AG04450 (cell line): ENCODE measurements at places on chromosomes 6 and 20.

GRCh38 chr6:12012038-12012557 lies at the start of gene HIVEP1:
TSS of gene HIVEP1 (plus strand) at chr6:12012312. CDS start at chr6:12015629, 3,317 bp downstream.
- DNase-seq, result no peak

DNA sequence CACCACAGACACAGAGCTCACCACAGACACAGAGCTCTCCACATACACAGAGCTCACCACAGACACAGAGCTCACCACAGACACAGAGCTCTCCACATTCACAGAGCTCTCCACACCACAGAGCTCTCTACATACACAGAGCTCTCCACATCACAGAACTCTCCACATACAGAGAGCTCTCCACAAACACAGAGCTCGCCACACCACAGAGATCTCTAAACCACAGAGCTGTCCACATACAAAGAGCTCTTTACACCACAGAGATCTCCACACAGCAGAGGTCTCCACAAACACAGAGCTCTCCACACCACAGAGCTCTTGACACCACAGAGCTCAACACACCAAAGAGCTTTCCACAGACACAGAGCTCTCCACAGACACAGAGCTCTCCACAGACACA lies 55.8 kb downstream of the ERMARD start:
- no peak for DNase-seq

GRCh38 chr20:6008254-6008653 lies 45.6 kb downstream of the LRRN4 start:
- peak; percentile 76 for DNase-seq

DNA sequence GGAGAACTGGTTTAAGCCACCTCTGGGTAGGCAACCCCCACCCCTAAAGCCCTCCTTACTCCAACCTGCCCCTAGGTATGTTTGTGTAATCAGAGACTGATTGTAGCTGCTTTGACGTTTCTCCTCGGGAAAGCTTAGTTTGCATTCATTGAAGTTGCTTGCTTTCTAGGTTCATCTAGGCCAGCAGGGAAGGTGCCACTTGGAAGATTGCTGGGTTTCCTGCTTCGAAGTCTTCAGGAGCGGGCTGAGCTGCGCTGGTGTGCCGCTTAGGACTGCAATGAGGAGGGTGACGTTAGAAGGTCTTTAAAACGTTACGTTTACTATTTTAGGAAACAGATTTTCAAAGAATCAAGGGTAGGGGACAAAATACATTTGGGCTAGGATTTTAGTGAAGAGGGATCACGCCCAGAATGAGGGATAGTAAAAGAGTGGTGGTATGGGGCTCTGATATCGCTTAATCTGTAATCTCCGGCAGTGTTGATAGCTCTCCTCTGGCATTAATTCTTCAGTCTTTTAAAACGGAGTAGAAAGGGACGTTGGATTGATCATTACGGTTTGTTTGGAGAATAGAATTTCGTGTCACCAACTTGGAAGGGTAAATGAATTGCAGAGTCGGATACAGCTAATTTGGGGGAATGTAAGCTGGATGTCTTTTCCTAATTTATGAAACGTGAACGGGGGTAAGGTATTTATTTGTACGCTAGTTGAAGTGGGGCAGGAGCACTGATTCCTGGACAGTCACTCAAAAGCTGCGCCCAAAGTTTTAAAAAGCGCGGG lies 92.6 kb upstream of the PRDM1 start:
- DNase-seq, result no peak

- DNase-seq, result no peak
Observed at GRCh38 chr6:109445382-109445781, 4.9 kb downstream of the SMPD2 start.

- no peak for DNase-seq
Observed at GRCh38 chr6:137111296-137112066, 62.0 kb downstream of the IL22RA2 start.

DNA sequence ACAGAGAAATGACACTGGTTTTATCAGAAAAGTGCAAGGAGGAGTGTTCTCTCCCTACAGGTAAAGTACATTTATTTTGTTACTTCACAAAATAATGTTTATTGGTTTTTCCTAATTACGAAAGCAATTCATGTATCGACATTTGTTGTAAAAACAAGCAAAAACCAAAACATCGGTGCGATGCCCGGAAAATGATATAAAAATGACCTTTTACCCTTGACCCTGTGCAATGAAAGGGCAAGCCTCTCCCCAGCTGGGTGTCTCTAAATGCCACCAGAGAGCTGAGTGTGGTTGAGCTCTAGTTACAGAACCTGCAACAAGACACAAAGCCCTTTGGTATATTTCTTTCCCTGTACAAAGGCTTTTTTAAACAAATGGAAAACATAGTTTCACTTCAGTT lies 65.4 kb downstream of the CD164 start:
- no peak for DNase-seq

- no peak for DNase-seq
Observed at GRCh38 chr20:43770342-43770741, 43.5 kb upstream of the GTSF1L start.

DNA sequence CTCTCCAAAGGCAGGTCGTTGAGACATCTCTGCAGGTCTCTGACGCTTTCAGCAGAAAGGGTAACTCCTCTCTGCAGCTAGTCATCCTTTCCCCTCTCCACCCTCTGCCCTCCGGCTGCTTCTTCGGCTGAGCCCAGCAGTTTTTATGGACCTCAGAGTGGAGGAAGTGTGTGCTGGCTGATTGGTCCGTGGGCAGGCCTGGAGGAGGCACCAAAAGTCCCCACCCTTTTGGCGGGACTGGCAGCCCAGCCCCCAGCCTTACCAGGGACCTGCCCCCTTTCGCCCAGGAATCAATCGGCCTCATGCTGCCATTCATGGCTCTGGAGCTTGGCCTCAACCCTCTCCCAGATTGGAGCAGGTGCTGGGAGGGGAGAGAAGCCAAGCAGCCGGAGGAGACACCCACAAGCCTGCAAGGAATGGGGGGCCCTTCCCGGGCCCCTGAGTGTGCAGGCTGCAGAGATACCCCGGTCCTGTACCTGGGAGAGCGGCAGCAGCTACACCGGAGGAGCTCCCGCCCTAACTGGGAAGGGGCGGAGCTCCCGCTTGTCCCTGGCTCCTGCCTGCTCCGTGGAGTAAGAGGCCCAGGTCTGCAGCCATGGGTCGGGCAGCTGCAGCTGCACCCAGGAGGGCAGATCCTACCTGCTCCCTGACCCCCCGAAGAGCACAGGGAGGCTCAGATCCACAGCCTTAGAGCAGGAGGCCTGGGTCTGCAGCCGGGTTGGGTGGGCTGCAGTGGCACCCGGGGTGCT lies 170.3 kb upstream of the SOX4 start:
- no peak for DNase-seq

DNA sequence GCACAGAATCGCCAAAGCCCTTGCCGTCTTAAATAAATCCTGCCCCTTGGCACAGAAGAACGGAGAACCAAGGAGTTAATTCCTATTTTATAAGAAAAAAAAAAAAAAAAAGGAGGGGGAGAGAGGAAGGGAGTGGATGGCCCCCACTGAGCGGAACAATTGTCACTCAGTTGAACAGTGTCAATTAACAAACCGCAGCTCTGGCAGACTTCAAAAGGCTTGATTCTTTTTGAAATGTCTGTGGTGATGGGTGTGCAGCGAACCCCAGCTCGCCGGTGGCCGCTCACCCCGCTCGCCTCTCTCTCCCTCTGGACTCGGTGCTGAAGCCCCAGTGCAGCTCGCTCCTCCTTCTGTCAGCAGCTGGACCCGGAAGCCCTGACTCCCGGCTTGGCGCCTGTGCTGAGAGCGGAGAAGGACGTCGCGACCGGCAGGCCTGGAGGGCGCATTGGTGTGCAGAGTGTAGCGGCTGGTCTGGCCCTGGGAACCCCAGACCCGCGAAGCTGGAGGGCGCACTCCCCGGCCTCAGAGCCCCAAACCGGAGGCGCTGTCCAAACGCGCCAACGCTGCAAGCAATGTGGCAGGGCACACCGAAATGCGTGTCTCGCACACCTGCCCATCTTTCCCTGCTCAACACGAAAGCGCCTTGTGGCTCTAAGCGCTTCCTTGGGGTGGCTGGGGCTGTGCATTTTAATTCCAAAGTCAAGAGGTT lies 3.4 kb downstream of the LINC00237 start:
- no peak for DNase-seq

DNA sequence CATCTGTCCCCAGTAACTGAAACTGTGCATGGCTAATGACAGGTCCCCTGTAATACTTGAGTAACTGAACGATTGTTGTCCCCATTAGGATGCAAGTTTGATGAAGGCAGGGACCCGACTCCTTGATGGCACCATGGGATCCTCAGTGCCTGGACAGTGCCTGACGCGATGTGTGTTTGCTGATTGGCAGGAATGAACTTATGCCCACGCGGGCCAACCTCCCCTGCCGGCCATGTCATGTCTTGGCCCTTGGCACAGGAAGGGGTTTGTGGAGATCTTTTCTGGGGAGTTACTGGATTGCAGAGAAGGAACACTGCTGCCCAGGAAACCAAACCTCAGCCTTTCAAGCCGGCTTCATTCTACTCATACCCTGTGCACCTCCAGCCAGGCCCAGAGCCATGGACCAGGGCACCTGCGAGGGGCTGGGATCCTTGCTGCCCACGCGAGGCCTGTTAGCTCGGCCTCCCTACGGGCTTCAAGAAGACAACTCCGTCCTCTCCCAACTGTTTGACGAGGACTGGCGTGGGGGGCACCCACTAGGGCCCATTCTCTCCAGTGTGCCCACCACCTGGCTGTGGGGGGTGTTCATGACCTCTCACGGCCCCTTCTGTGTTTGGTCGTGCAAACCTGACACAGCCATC lies 147.8 kb downstream of the ZMYND8 start:
- no peak for DNase-seq

- no peak for DNase-seq
Observed at GRCh38 chr20:33940666-33941065, 53.0 kb upstream of the RALY start.

- DNase-seq, result no peak
Observed at GRCh38 chr20:50550531-50550930, 40.3 kb downstream of the PTPN1 start.

DNA sequence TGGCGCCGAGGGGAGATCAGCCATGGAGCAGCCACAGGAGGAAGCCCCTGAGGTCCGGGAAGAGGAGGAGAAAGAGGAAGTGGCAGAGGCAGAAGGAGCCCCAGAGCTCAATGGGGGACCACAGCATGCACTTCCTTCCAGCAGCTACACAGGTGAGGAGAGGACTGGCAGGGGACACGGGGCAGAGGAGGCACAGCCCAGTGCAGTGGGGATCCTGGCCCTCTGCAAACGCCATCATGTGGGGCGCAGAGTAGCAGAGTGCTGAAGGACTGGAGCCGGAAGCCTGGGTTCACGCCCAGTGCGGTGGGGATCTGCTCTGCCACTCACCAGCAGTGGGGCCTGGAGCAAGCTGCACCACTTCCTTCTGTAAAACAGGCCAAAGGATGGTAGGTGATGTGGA lies 41.1 kb upstream of the FANCE start:
- no peak for DNase-seq

DNA sequence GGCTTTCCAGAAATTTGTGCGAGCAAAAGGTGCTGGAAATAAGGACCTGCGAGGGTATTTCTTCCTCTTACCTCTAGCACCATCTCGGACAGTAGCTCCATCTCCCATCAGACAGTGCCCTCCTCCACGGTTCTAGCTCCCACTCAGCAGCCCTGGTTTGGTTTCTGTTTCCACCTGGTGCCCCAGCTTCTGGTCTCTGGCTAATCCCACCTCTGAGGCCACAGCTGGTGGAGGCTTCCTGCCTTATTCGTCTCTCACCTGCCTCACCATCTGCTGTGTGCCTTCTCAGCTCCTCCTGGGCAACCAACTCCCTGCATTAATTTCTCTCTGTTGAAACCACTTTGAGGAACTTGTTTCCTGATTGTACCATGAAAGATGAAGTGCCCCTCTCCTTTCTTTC lies 162.4 kb upstream of the CDYL start:
- no peak for DNase-seq

GRCh38 chr6:157988700-157989063 lies 7.0 kb downstream of the SYNJ2 start:
- no peak for DNase-seq

- DNase-seq, result no peak
Observed at GRCh38 chr6:154623391-154623790, 109.8 kb upstream of the SCAF8 start.
